ENCODE measurements at places on chromosomes 1 and 21.
A peak's percentile ranks its signal among the peaks of the same experiment; 100 is the strongest.

DNA sequence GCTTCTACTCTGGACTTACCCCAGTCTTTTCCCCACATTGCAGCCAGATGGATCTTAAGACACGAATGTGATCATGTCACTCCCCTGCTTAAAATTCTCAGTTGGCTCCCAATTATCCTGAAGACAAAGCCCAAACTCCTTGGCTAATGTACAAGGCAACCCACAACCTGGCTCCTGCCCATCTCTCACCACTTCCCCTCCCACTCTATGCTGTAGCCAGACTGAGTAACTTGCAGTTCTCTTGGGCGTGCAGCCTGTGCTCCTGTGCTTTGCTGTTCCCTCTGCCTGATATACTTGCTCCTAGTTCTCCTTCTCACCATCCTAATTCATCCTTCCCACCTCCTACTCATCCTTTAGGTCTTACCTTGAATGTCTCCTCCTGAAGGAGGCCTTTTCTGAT, 56.2 kb downstream of the LGR6 start:
- DNase-seq, result no peak

DNA sequence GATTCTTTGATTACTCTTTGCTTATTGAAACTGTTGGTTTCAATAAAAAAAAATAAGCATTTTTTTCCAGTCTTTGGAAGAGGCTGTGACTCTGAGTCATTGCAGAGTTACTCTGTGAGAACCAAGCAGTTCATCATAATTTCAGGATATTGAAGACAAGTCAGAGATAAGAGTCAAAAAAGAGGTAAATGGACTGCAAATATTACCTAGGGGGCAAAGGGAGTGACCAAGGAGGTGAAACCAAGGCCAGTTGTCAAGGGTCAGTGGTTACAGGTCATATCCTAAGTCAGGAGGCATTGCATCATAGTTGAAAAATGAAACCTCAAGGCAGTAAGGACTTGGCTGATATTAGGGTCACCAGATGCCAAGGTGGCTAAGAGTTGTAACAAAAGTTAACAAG, 597.1 kb upstream of the USP24 start:
- no peak for DNase-seq

DNA sequence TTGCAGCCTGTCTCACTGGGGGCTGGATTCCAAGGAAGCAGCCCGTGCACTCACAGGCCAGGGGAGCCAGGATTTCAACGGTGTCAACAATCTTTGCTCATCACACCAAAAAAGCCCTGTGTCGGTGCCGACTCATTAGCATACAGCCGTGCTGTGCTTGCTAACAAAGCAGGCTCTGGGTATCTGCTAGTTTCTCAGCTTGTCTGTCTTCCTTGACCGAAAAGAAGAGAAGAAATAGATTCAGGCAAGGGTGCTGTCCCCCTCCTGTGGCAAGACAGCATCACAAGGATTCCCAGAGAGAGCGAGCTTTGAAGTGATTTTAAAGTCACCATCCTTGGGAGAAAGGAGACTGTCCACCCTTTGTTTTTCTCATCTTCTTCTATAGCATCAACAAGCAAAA, 214.7 kb downstream of the SDCCAG8 start:
- peak; percentile 48 for DNase-seq

DNA sequence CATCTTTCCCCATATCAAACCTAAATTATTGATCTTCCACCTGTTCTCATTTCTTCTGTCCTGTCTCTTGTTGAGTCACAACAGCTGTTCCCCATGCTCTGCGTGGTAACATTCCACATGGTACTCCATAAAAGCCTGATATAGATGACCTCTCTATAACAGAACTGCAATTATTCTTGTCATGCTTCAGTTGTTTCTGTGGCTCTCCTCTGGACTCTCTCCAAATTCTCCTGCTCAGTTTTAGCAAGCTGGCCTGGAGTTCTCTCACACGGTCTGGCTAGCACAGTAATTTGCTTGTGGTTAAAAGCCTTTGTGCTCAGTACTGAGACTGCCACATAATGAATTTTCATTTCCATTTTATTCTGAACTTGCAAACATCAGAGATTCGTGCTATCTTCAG, 10.6 kb upstream of the LRRC39 start:
- no peak for DNase-seq

GRCh38 chr21:45538381-45539045, 3.7 kb downstream of the SLC19A1 start:
- DNase-seq, result peak; percentile 15

DNA sequence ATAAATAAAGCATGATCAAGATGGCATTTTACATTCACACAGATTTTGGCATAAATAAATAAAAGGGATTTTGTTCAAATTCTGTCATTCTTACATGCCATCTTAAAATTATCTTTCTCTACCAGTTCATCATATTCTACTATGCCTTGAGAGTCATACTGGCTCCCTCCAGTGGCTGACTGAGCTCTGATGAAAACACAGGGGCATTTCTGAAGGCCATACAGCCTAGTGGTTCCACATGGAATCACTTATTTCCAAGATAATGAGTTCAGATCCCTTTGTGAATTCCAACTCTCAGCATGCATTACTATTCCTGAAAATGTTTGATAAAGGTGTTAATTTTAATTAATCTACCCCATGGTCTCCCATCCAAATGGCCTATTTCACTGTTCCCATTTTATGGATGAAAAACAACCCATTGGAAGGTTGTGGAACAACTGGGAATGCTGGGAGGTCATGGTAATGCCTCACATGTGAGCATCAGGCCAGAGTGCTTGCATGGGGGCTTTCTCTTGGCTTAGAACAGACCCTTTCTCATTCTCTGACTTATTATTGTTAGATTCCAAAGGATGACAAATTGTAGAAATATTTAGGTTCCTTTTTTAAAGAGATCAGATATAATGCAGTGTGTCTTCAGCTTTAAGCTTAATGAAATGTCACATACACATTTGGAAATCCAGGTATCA, 622.4 kb upstream of the PKN2 start:
- peak; percentile 68 for DNase-seq

GRCh38 chr1:107264007-107264406, 123.2 kb downstream of the NTNG1 start:
- DNase-seq, result no peak

DNA sequence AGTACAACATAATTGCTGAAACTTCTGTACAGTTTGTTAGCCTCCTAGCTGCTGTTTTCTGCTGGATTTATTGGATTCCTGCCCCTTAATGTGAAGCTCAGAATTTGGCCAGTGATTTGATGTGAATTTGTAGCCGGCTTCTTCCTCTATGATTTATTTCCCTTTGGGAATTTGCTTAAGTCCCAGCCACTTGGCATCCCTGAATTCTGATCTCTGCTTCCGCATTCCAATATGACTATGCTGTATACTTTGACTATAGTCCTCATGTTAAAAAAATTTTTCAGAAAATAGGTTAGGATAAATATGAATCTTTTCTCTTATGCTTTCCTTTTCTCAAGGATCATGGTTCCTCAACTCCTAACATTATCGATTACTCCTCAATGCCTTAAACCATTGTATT, 12.4 kb upstream of the LRIF1 start:
- no peak for DNase-seq

- DNase-seq, result no peak
These were observed 982 bp upstream of the IL24 start for GRCh38 chr1:206896261-206896660.

- no peak for DNase-seq
These were observed 3.2 kb downstream of the ARHGEF19 start for GRCh38 chr1:16209132-16209846.

- DNase-seq, result no peak
These were observed 35.3 kb upstream of the DMRTA2 start for GRCh38 chr1:50458507-50458906.

GRCh38 chr1:183043872-183044854, 20.9 kb downstream of the LAMC1 start:
- DNase-seq, result no peak

GRCh38 chr1:231827337-231828105, 200.9 kb downstream of the DISC1 start:
- no peak for DNase-seq

- DNase-seq, result no peak
These were observed 60.1 kb upstream of the NEK2 start for GRCh38 chr1:211735208-211736170.

- DNase-seq, result no peak
These were observed 131.0 kb upstream of the RUNX1 start for GRCh38 chr21:35179990-35180540.

DNA sequence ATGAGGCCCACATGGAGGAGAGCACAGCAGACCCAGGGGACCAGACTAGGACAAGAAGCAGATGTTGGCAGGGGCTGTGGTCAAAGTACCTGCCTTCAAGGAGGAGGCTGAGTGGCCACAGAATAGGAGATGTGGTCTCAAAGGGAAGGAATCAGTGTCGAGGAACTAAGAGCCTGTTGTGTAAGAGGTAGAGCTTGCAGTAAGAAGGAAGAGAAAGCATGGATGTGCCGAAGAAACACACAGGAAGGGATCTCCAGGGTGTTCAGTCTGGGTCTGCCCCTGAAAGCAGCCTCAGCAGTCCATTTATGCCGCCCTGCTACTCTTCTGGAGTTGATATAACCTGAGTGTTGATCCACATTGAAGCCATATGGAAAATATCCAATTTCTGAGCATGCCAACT, 83.9 kb downstream of the NID1 start:
- DNase-seq, result no peak

- DNase-seq, result no peak
These were observed 124.0 kb downstream of the GPATCH2 start for GRCh38 chr1:217506878-217507277.

GRCh38 chr1:214506972-214507431, 44.4 kb downstream of the PTPN14 start:
- no peak for DNase-seq

- DNase-seq, result no peak
These were observed 1382.2 kb upstream of the B3GALT2 start for GRCh38 chr1:194568610-194569009.

DNA sequence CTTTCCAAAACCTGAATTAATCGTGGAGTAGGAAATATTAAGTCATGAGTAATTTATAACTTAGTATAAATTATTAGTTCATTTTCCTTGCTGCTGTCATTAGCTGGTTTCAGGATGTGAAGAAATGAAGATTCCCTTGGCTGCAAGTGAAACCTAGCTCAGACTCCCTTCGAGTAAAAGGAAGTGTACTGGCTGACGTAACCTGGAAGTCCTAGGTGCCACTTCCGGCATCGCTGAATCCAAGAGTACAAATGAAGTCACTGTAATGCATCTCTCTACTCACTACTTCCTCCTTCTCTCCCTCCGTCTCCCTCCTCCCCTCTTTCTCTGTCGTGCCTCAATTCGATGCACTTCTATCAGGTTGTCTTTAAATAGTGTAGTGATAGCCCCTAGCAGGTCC, 28.8 kb downstream of the ZP4 start:
- no peak for DNase-seq

DNA sequence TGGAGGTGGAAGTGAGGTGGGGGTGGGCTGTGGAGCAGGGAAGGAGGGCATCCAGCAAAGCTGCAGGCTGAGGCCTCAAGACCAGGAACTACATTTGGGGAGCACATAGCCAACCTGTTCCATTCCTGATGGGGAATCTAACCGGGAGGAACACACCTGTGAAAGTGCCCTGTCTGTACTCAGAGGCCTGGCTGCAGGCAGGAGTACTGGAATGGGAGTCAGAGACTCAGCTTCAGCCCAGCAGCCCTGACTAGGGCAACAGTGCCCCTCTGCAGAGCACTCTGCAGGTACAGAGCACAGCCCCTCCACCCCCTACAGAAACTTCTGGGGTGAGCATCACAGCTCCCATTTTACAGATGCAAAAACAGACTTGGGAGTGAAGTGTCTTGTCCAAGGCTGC, 126.4 kb downstream of the DMRTB1 start:
- DNase-seq, result no peak

- no peak for DNase-seq
These were observed 135.9 kb downstream of the SLC30A10 start for GRCh38 chr1:219792337-219793021.

All from D341Med (cell line).